ENCODE measurements at places on chromosomes 11 and 22.

GRCh38 chr11:70740488-70740851, 342.1 kb downstream of the CTTN start:
- DNase-seq, result no peak

- no peak for DNase-seq
Observed at GRCh38 chr11:61034704-61035525, 63.4 kb downstream of the CD6 start.

- no peak for DNase-seq
Observed at GRCh38 chr11:68687311-68687710, 3.0 kb downstream of the GAL start.

- DNase-seq, result no peak
Observed at GRCh38 chr11:36014898-36015665, 71.2 kb downstream of the LDLRAD3 start.

DNA sequence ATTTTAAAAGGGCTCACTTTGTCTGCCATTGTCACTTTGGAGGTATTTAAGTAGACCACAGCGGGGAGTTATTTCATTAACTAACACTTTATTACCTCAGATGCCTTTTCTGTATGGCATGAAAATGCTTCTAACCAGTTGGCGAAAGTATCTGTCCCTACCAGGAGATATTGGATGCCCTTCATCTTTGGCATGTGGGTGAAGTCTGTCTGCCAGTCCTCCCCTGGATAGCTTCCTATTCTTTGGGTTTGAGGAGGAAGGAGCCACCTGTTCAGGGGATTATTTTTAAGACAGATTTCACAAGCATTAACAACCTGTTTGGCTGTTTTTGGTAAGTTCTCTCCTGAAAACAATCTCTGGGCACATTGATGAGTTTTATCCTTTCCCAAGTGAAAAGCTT, 17.1 kb downstream of the MS4A6E start:
- no peak for DNase-seq

DNA sequence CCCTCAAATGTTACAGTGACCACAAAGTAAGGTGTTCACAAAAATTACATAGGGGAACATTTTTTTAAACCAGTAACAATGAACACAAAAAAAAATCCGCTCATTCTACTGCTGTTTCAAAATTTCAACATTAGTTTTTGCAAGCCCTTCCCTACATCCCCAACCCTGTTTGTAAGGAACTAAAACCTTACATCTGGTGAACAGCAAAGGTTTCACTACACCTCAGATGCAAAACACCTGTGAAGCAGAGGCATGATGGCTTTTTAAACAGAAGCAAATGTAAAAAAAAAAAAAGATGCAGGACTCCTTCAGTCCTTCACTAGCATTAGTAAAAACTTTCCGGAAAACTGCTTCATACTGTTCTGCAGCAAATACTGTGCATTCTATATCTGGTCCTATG, 50.0 kb upstream of the API5 start:
- DNase-seq, result no peak

DNA sequence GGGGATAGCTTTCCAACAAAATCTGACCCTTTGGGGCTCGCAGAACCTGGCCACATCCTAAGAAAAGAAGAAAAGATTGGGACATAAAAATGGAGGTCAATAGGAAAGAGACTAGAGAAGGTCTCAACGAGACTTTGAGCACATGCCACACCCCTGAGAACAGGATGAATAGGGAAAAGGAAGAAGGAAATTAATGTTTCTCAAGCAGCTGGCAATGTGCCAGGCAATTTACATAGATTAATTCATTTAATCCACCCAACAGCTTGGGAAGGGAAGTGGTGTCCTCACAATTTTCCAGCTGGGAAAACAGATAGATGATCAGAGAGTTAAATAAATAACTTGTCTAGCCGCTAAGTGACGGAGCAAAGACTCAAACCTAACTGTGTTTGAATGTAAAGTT, 50.7 kb downstream of the PAMR1 start:
- no peak for DNase-seq

- DNase-seq, result no peak
Observed at GRCh38 chr11:67564230-67564629, 19.4 kb upstream of the GSTP1 start.

- no peak for DNase-seq
Observed at GRCh38 chr11:74636630-74637184, 44.3 kb downstream of the POLD3 start.

DNA sequence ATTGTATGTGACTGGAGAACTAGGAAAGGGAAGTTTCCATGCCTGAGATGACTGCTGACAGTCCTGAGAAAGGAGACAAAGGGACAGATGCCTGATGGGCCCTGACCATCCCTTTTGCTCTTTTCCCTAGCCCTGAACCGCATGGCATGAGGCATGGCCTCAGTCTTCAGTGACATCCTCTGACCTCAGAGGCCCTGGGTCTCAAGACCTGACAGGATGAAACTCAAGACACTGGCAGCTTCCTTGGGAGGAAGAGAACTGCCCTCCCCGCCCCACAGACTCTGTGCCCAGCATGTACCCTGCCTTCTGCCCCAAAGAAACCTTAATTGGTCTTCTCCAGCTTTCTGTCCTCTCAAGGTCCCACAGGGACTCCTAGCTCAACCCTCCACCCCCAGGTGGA, 444.1 kb downstream of the SOX6 start:
- no peak for DNase-seq

DNA sequence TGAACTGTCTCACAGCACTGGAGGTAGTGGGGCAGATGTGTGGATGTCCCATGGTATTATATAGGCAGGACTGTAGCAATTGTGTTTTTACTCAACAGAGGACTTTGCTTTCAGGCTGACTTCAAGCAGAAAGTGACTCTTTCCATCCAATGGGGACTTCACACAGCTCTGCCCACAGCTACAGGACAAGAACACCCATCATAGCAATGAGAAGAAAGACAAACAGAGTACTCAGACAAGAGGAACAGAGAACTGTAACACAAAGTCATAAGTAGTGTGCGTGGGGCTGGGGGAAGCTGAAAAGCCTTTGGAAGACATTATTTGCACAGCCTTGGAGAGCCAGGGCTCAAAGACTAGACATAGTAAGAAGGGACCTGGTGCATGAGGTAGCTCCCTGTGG, 70.3 kb downstream of the CCDC81 start:
- no peak for DNase-seq

GRCh38 chr11:124798991-124799347, 1.2 kb downstream of the MSANTD2 start:
- no peak for DNase-seq

DNA sequence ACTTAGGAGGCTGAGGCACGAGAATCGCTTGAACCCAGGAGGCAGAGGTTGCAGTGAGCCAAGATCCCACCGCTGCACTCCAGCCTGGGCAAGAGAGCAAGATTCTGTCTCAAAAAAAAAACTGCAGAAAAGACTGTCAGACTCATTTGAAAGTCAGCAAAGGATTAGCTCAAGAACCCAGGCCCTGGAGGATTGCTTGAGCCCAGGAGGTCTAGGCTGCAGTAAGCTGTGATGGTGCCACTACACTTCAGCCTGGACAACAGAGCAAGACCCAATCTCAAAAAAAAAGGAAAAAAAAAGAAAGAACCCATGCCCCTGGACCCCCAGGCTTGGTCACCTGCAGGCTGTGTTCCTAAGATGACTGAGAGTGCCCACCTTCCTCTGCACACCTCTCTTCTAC, 16.2 kb downstream of the LIF start:
- DNase-seq, result no peak

- no peak for DNase-seq
Observed at GRCh38 chr11:108994887-108995286, 330.0 kb downstream of the DDX10 start.

- DNase-seq, result no peak
Observed at GRCh38 chr11:63998558-63999348, 12.5 kb downstream of the OTUB1 start.

- no peak for DNase-seq
Observed at GRCh38 chr11:26522912-26523610, 49.0 kb downstream of the MUC15 start.

- DNase-seq, result no peak
Observed at GRCh38 chr11:24453129-24453718, 43.6 kb upstream of the LUZP2 start.

GRCh38 chr22:20235389-20235991, 32.6 kb downstream of the RTN4R start:
- DNase-seq, result no peak

DNA sequence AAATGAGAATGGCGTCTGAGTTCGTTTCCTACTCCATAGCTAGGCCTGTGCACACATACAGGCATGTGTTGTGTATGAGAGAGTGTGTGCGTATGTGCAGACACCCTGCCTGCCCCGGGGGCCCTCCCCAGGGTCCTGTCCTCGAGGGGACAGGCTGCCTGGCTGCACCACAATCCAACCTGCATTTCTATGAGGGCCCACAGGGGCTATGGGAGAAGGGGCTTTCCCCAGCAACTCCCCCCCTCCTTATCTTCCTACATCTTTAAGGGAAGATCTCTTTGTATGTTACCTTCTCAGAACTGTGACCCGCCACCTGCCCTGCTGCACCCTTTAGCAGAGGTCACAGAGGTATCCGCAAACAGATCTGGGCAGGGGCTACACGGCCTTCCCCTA, 14.9 kb downstream of the ADORA2A start:
- DNase-seq, result no peak

GRCh38 chr11:122874991-122875390, 7.6 kb upstream of the JHY start:
- DNase-seq, result no peak

GRCh38 chr11:87575088-87575487, 537.4 kb downstream of the TMEM135 start:
- DNase-seq, result no peak

DNA sequence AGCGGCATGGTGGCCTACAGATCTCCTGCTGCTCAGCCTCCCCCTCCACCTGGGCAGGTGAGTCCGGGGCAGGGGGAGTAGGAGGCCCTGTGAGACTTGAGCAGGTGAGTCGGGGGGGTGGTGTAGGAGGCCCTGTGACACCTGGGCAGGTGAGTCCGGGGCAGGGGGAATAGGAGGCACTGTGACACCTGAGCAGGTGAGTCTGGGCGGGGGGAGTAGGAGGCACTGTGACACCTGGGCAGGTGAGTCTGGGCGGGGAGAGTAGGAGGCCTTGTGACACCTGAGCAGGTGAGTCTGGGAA, 299.3 kb downstream of the BRD1 start:
- no peak for DNase-seq

GRCh38 chr11:13335319-13335718, 57.7 kb downstream of the BMAL1 start:
- DNase-seq, result peak; percentile 83

DNA sequence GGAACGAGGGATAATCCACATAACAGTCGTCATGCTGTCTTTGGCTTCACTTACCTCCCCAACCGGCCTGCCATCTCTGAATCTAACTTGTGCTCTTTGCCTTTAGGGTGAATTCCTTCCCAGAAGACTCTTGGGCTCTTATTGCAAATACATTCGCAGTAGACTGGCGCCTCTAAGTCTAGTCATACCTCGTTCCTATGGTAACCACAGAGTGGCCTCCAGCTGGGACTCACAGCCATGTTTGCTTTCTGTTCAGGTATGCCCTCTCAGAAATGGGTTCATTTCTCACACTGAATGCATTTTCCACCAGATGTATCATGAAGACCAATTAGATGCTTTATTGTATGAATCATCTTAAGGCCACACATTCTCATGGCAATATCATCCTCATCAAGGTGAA, 112.7 kb downstream of the FAR1 start:
- no peak for DNase-seq

- DNase-seq, result no peak
Observed at GRCh38 chr22:20234760-20235388, 33.2 kb downstream of the RTN4R start.

DNA sequence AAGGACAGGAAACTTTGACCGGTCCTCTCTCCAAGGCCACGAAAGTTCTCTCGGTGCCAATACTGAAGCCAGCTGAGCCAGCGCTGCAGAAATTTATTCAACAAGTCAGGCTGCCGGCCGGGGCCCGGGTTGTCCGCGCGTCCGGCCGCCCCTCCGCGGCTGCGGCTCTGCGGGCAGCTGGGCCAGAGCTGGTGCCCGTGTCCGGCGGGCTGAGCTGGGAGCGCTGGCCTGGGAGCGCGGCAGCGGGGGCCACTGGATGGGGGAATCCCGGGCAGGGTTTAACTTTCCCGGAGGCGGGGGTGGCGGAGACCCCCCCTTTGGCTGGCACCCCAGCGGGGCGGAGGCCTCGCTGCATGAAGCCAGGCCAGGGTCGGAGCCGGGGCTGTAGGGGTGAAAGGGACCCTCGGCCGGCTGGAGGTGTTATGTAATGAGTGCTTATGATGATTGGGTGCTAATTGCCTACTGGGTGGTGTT, 12.3 kb upstream of the CACNA1I start:
- DNase-seq, result no peak

DNA sequence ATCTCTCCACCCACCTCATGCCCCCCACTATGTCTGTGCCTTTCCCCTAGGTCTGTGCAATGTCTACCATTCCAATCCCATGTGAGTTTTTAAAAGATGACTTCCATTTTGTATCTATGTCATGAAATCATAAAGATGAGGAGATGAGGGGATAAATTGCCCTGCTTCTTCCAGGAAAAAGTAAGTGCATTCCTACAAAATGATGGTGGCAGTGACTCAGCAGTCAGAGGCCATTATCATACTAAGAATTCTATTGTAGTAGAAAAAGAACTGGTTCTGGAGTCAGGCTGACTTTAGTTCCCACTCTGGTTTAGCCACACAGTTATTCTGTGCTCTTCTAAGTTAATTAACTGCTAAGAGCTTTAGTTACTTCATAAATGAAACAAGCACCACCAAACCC, 89.6 kb upstream of the API5 start:
- no peak for DNase-seq

GRCh38 chr11:106331176-106331575, 253.7 kb downstream of the AASDHPPT start:
- no peak for DNase-seq

- no peak for DNase-seq
Observed at GRCh38 chr11:6455070-6455469, 14.3 kb upstream of the HPX start.

GRCh38 chr22:50260434-50260800, 1.1 kb downstream of the MAPK12 start:
- DNase-seq, result no peak

DNA sequence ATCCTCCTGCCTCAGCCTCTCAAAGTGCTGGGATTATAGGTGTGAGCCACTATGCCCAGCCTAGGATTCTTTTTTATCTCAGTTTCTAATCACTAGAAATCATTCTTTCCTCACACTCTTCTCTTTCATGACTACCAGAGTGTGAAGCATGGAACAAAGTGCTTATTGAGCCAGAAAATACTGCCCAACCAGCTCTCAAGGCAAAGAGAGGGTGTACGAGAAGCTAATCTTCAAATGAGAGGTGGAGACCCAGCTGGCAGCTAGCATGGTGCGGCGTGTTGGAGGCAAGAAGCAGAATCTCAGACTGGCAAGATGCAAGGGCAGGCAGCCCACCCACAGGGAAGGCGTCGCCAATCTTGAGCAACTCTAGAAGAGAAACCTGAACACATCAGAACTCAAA, 41.1 kb upstream of the ME3 start:
- no peak for DNase-seq

- DNase-seq, result no peak
Observed at GRCh38 chr11:125262194-125262829, 97.8 kb downstream of the PKNOX2 start.

- DNase-seq, result peak; percentile 40
Observed at GRCh38 chr11:57476757-57477506, 16.6 kb downstream of the RTN4RL2 start.

GRCh38 chr11:58451585-58451984, 9.5 kb upstream of the OR5B12 start:
- peak; percentile 27 for DNase-seq

GRCh38 chr22:38485783-38486182, 17.9 kb downstream of the KDELR3 start:
- no peak for DNase-seq
